ENCODE measurements at places on chromosomes 7 and 10.
A peak's percentile ranks its signal among the peaks of the same experiment; 100 is the strongest.

- DNase-seq, result no peak
Measured at GRCh38 chr7:72781161-72781560, 46.8 kb downstream of the TYW1B start.

DNA sequence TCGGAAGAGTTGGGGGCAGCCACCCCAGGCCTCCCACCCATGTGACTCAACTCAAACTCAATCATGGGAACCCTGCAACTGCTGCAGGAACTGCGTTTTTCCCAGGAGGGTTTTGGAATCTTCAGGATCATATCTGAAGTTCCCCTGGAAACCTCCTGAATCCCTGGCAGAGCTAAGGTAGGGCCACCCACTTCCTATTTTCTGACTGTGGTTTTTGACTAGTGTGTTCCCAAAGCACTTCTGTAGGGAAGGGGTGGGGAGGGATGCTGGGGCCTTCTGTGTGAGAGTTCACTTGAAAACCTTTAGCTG lies 127.6 kb upstream of the UNC5B start:
- no peak for DNase-seq

GRCh38 chr7:64951250-64951848 lies 39.5 kb downstream of the ZNF117 start:
- peak; percentile 73 for DNase-seq

DNA sequence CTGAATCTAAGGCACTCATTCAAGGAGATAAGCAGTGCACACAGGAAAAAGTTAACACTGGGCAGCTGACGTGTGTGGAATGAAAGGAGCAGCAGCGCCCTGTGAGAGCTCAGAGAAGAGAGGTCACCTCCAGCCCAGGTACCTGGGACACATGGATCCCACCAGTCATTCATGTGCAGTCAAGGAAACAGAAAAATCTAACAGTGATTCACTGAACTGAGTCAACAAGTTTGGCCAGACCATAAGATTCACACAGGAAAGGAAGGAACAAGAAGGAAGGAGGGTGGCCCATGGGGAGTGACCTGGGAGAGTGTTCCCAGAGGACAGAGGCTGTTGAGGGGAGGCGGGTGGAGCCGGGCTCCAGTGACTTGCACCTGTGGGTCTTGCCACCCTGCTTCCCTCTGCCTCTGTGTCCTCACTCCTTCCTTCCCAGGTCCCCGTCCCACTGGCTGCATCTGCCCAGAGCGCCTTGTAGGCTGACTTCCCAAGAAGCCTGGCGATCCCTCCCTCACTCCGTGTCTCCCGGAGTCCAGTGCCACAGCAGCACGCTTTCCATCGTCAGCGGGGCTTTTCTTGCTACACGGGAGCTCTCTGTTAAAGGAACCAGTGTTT lies 27.7 kb downstream of the RNF32 start:
- DNase-seq, result no peak

DNA sequence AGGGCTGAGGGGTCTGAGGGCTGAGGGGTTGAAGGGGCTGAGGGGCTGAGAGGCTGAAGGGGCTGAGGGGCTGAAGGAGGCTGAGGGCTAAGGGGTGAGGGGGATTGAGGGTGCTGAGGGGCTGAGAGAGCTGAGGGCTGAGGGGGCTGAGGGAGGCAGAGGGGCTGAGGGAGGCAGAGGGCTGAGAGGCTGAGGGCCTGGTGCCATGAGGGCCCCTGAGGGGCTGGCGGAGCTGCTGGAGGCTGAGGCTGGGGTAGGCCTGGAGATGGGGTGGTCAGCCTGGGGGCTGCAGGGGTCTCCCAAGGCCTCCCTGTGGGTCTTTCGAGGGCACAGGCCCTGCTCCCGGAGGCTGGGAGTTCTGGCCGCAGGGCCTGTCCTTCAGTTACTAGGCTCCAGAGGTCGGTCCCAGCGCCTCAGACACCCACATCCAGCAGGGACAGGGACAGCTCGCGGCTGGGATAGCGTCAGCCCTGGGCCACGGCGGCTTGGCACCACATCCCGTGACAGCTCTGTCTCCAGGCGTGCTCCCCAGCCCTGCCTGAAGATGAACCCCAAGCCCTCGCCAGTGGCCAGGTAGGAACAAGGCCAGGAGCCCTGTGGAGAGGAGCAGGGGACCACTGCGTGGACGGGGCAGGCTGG lies 16.9 kb downstream of the MYO1G start:
- DNase-seq, result no peak

DNA sequence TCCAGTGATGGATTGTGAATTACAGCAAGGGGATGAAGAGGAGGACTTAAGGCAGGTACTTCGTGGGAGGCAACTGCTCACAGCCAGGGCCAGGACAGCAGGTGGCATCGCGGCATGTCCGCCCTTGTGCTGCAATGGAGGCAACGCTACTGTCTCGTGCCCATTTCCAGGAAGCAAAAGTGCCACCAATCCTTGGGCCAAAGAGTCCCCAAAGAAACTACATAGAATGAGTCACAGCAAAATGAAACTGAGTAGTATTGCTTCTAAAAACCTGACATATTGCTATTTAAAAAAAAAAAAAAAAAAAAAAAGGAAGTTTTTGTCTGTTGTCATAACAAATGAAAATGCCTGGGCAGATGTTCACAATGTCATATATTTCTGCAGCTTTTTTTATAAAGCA lies 46.6 kb downstream of the RSU1 start:
- DNase-seq, result no peak

DNA sequence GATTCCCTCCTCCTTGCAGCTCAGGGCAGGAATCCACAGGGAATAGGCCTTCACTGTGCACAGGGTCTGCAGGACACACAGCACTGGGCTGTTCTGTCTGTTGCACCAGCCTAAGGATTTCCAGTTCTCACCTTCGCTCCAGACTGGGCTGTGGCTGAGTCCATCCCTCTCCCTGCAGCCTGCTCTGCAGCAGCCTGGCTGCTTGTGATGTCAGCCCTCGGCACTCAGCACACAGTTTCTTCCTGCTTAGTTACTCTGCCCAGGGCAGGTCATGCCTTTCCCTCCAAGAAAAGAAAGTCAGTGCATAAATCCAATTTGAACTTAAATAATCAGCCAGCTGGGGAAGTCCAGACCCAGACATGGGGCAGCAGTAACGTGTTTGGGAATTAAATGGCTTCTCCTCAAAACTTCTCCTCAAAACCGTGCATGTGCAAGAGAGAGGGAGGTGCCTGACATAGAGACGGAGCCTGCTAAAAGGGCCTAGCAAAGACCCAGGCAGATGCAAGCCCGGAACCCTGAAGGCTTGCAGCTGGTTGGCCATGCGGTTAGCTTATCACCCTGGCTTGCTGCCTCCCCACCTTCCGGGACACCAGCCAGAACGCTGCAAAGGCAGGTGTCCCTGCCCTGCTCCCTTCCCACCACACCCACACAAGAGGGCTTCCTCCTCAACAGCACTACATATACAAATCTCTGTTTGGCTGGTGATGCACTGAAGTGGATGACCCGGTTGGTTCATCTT lies 10.9 kb upstream of the GDF2 start:
- no peak for DNase-seq

DNA sequence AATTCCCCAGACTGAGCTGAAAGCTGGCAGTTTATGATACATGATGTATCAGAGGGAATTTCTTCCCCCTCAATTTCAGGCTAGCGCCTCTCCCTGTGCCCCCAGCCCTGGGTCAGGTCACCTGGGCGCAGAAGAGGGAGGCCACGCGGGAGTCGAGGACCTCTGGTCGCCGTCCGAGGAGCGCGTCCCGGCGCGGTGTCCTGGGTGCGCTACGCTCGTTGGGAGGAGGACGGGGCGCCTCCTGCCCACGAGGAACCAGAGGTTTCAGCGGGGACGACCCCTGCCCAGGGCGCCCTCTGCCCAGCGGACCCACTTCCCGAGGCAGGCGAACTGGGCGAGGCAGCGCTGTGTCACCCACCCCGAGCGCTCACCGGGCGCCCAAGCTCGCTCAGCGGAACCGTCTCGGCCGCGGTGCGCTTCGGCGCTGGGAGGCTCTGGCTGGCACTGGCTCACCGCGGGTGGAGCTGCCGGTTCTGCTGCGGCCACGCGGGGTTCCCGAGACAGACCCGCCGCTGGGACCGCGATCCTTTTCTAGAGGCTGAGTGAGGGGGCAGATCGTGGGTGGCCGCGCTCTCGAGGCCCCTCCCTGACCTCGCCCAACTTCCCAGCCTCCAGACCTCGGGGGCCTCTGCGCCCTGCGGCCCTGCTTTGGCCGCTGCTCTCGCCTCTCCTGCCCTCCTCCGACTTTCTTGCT lies at the start of gene FAM237B:
TSS of gene FAM237B (minus strand) at position 504 of the 694 bp plus-strand sequence. CDS start 1,556 bp downstream, outside the sequence.
- no peak for DNase-seq

DNA sequence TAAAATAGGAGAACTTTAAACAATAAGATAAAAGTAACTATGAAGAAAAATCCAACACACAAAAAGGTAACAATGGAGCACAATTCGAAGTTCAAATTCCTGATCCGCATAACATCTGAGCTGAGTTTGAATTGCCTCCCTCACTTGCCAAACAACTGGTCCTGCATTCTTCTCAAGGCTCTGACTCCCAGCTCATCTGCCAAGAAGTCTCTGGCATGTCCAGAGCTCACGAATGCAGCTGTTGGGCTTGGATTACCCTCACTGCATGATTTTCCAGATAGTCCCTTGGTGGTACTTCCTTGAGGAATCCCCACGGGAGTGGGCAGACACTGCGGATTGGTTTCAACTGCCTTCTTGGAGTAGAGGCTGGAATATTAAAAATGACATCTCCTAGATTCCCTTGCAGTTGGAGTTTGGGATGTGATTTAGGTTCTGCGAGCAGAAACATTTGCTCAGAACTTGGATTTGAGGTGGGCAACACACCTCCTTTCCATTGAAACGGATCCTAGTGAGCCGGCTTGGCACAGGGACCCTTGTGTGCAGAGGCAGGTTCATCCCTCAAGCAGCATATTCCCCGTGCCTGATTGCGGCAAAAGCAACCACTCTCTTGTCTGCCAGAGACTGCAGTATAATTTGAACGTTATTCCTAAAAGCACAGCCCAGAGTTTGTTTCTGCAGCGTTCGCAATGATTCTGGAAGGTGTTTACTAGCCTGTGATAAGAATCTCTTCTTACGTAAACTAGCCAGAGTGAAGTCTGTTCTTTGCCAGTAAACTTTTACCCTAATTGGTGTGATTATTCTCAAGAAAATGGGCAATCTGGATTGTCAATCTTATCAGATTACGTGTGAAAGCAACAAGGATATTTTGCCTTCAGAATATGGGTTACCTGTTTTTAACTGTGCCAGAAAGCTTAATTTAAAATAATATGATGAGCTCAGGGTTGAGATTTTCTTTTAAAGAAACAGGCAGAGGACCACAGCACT lies 23.4 kb upstream of the PRKCQ start:
- no peak for DNase-seq

GRCh38 chr7:123314886-123315285 lies 115.1 kb upstream of the SLC13A1 start:
- DNase-seq, result no peak

Data from NCI-H1694 treated with DMSO at 0.1 percent for 48 hours (cell line).